Inflammatory macrophage (primary cell): ENCODE measurements at places on chromosomes 12 and 14.

DNA sequence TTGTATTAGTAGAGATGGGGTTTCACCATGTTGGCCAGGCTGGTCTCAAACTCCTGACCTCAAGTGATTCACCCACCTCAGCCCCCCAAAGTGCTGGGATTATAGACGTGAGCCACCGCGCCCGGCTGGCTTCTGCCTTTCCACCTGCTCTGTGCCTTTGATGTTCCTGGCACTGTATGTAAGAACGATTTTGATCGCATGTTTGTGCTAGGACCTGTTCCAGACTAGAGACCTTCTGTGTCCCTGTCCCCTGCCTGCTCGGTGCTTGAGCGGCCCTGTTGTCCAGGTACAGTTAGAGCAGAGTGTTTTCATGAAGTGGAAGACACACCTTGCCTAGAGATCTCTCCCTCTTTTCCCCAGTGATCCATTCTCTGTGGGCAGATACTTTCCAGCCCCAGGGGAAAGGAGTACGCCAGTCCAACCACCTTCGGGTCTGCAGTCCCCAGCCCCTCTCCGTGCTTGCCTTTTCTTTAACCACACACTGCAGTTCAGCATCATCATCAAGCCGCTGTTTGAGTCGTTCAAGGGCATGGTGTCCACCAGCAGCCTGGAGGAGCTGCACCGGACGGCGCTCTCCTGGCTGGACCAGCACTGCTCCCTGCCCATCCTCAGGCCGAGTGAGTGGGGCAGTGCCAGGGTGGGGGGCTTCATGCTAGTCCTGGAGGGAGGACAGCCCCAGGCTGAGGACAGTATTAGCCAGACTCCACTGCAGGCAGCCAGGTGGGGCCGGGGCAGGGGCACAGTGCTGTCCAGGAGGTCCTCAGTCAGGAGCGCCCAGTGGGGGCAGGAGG, 33.4 kb downstream of the IL31 start:
- DNase-seq, result no peak

- DNase-seq, result peak; percentile 15
Measured at GRCh38 chr14:101939646-101940170, 24.7 kb upstream of the DYNC1H1 start.

DNA sequence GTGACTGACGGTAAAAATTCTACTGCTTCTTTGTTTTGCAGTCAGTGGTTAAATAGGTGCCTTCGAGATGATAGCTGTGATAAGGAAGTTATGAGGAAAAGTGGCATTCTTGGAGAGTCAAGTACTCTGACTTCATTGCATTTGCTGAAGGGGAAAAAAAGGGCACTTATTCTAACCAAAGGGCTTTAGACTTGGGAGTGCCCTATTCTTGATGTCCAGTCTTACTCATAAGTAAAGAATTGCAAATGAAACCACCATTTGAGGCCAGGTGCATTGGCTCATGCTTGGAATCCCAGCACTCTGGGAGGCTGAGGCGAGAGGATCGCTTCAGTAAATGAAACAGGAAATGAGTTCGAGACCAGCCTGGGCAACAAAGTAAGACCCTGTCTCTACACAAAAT, 40.3 kb downstream of the BRAP start:
- DNase-seq, result no peak

- DNase-seq, result no peak
Measured at GRCh38 chr12:49643135-49643534, 19.8 kb downstream of the PRPF40B start.

DNA sequence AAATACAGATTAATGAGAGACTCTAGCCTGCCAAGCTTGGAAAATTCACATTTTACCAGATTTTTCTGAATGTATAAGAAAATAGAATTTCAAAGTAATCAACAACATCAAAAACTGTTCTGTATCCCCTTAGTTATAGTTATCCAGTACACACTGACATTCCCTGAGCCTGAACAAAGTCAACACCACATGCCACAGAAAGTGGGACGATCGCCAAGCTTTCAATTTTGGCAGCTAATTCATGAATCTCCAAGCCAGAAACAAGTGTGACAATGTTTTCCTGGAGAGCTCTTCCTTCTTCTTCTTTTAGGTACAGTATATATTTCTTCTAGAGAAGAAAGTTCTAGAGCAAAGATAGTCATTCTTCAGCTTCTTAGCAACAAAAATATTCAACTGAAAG, 290.2 kb downstream of the PRKD1 start:
- no peak for DNase-seq

GRCh38 chr12:105401198-105401597, 70.7 kb downstream of the C12orf75 start:
- DNase-seq, result no peak

GRCh38 chr12:132314035-132314434, 15.4 kb downstream of the GALNT9 start:
- no peak for DNase-seq

GRCh38 chr14:24392325-24393091, 6.3 kb upstream of the NYNRIN start:
- no peak for DNase-seq

DNA sequence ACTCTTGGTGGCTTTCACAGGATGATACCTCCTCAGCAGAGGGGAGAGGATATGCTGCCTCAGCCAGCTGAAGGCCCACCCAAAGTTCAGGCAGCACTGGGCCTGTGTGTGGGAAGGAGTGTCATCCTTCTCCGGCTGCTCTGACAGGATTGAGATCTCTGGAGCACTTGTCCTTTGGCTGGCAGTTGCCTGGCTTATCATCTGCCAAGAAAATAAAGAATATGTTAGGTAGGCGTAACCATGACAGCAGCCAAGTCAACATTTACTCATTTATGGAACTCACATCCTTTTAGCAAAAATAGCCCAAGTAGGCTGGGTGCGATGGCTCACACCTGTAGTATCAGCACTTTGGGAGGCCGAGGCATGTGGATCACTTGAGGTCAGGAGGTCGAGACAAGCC, 68.5 kb downstream of the PPFIBP1 start:
- DNase-seq, result no peak

GRCh38 chr12:1305063-1305434, 289.3 kb downstream of the FBXL14 start:
- no peak for DNase-seq

DNA sequence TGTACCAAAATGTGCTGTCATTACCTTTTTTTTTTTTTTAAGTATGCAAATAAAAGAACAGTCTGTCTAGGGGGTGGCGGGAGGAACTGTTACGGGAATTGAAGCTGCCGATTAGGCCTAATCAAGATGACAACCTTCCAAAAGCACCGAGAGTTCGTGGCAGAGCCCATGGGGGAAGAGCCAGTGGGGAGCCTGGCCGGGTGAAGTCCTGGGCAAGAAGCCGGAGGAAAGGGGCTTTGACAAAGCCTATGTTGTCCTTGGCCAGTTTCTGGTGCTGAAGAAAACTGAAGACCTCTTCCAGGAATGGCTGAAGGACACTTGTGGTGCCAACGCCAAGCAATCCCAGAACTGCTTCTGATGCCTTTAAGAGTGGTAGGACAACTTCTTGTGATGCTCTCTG, 42.6 kb downstream of the ACTN1 start:
- no peak for DNase-seq

DNA sequence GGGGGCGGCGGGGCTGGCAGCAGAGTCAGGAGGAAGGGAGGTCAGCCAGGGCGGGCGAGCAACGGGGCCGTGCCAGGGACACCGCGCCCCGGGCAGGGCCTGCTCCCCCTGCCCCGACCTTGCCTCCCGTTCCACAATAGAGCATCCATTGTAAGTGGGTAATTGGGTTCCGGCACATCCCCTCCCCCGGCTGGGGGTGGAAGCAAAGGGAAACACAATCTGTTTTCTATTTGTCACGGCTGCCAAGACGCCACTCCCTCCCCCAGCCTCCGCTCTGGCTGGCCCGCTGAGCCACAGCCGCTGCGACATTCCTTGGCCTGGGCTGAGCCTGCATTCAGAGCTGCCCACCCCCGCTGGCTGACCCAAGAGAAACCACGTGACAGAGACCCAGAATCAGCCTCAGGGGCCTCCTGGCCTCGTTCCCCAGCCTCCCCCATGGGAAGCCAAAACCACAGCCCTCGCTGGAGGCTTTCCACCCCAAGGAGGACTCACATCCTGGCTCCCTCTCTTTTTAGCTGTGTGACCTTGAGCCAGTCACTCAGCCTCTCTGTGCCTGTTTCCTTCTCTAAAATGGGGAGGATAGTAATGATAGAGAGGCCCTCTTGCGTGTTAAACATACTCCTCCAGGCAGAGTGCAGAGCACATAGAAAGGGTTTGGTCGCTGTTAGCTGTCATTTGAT, 117.6 kb downstream of the SCARB1 start:
- peak; percentile 90 for DNase-seq

DNA sequence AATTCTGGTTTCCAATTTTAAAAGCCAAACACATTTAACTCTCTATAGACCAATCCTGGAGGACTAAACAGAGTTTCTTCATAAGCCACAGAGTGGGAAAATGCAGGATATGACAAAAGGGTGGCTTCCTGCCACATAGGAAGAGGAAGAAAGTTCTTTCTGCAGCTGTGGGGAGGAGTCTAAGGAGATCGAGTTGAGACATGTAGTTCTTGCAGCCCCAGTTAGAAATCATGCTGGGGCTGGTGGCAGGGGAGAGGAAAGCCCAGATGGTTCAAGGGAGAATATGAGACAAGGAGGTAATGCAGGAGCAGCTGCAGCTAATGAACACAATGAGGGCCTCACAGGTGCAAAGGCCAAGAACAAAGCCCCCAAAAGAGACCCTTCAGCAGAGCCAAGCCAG, 85.0 kb upstream of the ARID2 start:
- DNase-seq, result peak; percentile 83

GRCh38 chr14:86938320-86938719, 1054.7 kb downstream of the GALC start:
- no peak for DNase-seq

- DNase-seq, result no peak
Measured at GRCh38 chr14:89277203-89277602, 139.8 kb downstream of the FOXN3 start.

- no peak for DNase-seq
Measured at GRCh38 chr14:95620659-95621059, 65.6 kb upstream of the TCL1B start.

- peak; percentile 87 for DNase-seq
Measured at GRCh38 chr14:73758392-73759182, 44.4 kb upstream of the PNMA1 start.

- DNase-seq, result no peak
Measured at GRCh38 chr12:114311974-114312373, 94.0 kb downstream of the TBX5 start.

DNA sequence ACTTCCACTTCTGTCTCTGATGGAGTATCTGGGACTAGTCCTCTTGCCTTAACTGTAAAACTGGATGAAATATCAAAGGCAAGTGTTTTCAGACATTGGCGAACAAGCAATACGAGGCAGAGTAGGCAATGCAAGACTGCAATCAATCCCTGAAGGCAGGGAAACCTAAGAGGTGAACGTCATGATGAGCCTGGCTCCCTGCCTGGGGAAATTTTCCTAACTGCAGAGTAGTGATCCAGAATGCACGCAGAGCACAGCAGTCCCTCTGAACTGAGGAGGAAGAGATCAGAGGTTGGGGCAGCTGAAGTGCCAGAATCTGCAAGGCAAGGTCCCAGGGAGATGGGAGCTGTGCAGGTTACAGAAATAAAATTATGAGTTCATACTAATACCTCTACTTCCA, 18.5 kb downstream of the BHLHE41 start:
- no peak for DNase-seq

DNA sequence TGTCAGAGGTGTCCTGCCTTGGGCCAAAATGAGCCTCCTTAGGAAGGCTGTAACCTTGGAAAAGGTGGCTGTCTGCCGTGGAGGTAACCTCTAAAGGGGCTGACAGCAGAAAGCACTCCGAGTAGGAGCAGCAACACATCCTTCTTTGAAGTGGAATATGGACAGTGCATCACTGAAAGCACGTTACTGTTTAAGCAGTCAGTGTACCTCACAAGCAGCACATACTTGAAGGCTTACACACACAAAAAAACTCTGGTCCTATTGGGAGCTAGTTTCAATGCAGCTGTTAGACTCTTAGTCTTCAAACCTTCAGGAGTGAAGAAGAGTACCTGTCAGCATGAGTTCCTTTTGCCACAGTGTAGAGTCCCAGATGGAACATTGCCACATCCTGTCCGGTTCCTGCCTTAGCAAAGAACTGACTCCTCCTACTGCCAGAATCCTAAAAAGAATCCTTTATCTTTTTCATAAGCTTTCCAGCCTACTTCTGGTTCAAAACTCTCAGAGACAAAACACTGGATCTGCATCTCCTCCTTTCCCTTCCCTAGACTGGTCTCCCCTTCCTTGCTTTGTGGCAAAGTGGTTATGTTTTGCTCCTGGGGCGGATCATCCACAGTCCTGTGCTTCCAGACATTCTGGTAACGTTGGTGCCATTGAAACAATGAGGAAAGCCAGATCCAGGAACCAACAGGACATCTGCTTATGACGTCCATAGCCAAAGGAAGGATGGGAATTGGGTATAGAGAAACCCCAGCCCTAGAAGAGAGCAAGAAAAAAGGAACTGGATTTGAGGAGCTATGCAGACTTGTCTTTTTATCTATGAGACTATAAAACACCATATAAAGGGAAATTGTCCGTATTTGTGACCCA, 8.5 kb upstream of the MDM1 start:
- no peak for DNase-seq

DNA sequence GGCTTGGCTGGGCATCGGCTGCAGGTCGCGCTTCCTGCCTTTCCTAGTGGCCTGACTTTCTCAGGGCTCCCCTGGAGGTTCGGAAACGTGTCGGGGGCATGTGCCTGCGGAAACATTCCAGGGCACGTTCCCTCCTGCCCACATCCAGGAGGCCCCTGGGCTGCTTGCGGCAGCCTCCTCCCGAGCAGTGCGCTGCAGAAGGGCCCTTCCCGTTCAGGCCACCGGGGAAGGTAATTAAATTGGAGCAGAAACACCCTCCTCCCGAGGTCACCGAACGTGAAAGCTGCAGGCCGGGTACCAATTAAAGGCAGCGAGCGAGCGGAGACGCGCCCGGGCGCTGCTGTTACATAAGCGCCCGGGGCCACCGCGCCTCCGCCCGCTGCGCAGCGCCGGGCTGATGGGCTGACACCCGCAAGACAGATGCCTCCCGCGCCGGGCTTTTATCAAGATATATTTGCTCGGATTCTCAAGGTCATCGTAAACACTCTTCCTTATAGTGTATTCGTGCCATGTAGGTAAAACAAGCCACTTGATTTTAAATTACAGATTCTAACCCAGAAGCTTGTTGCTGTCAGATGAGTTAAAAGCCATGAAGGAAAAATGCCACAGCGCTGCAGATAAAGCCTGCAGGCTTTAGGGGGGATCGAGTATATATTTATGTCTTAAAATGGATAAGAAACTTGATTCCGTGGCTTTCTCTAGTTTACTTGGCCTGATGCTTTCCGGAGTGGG, 31.4 kb downstream of the SSPN start:
- DNase-seq, result no peak

- no peak for DNase-seq
Measured at GRCh38 chr12:25689996-25690501, 137.0 kb upstream of the LMNTD1 start.

- no peak for DNase-seq
Measured at GRCh38 chr12:42213954-42214426, 24.1 kb downstream of the YAF2 start.

DNA sequence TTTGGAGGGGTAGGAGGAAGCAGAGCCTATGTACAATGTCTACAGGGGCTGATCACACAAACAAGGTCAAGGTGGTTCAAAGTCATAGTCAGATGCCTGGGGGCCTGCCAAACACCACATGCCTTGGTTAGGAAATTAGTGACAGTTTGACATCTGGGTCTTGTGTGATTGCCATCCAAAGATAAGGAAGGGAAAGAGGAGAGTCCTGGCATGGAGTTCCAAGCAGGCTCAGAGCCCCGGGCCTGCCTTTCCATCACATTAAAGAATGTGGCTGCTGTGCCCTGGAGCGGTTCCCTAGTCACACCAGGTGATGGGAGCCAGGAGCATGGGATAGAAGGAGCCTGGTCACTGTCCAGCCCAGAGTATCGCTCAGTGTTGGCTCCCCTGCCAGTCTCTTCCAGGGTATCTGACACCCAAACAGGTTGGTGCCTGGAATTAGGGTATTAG, 53.6 kb upstream of the BCL2L14 start:
- DNase-seq, result no peak
